Stimulated activated CD4-positive, alpha-beta T cell treated with anti-CD3 and anti-CD28 coated beads, Interleukin-12 subunit alpha, Interleukin-12 subunit beta, amount 100 ng/mL, for 48 hours (primary cell): ENCODE measurements at places on chromosomes 5 and 9.

DNA sequence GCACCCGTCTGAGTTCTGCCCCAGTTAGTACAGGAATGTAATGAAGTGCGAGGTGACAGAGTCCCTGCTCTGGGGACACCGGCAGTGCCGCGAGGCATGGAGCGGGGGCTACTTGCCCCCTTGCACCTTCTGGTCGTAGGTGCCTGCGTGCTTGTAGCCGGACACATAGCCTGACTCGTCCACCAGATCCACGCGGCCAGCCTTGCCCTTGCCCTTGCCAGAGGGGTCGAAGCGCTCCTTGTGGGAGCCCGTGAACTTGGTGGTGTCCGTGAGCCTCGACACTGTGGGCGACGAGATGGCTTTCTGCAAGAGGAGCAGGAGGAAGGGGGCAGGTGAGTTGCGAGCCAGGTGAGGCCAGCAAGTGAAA is 28.2 kb downstream of the TPPP start:
- no peak for DNase-seq

DNA sequence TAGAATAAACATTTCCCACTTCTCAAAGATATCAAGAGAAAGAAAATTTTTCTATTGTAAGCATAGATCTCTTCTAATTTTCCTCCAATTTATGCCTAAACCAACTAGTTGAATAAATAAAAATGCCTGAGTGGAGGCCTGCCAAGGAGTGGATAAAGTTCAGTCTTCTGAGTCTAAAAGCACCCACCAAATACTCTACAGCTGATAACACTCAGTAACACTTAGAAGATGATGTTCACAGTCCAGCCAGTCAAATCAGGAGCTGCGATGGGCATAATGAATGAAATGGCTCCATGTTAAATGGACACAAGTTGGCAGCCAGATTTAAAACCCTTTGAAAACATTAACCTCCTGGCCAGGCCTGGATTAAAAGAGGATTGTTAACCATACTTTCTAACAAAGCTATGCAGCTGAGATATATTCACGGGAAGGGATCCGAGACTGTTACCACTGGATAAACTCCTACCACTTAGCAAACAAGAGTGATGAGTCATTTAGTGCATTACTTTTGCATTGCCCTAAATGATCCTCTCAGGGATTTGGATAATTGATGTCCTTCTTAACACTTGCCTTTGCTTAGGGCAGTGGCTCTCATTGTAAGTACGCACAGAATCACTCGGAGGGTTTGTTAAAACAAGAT is 63.7 kb upstream of the CCDC112 start:
- no peak for DNase-seq

DNA sequence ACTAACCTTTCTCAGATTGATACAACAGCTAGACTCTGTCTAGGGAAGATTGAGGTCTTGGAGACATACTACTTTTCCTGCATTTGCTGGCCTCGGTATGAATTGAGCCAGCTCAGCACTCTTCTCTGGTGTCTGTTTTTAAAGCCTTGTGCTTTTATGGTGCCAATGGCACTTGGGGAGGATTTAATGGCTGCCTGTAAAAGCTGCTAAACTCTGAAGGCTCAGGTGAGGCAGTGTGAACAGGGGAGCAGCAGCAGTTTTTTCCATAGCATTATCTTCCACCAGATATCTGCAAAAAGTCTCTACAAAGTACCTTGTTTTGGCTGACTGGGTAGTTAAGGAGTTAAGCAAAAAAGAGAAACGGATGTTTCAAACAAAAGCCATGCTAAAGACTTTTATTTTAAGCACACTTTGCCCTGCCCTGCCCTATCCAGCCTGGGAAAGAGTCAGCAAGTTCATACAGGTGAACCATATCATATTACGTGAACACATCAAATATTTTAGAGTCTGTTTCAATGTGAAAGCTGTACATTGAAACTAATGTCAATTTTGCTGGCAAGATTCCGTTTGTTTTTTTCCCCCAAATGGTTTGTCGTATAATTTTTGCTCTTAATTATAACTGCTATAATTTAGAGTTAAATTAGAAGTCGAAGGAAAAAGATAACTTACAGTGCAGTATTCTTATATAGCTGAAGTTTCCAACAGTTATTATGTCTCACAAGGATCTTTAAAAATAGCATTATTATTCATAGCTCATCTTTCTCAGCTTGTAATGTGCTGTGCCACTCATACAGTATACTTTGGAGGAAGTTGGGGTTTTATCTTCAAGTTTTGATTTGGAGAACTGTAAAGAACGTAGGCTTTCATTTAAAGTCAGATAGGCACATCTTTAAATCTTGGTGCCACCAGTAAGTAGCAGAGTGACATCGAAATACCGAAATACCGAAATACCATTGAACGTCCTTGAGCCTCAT is 424.1 kb upstream of the CD180 start:
- no peak for DNase-seq

- DNase-seq: no peak
Observed at GRCh38 chr5:139689631-139690063, 41.5 kb downstream of the CXXC5 start.
